NCI-H2081 (cell line): ENCODE measurements at places on chromosomes 6 and 20.

- no peak for DNase-seq
Measured at GRCh38 chr20:1373614-1374013, 19.2 kb downstream of the FKBP1A start.

DNA sequence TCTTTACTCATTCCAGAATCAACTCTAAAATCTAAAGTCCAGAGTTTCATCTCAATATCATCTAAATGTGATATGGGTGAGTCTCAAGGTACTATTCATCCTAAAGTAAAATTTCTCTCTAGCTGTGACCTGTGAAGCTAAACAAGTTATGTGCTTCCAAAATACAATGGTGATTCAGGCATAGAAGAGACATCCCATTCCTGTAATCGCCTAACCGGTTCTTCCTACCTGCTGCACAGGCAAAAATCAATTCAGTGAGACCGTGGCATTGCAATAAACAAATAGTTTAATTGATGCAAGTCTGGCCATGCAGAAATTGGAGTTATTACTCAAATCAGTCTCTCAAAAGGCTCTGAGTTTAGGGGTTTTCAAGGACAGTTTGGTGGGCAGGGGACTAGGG lies 232.8 kb downstream of the UBE3D start:
- DNase-seq, result no peak

DNA sequence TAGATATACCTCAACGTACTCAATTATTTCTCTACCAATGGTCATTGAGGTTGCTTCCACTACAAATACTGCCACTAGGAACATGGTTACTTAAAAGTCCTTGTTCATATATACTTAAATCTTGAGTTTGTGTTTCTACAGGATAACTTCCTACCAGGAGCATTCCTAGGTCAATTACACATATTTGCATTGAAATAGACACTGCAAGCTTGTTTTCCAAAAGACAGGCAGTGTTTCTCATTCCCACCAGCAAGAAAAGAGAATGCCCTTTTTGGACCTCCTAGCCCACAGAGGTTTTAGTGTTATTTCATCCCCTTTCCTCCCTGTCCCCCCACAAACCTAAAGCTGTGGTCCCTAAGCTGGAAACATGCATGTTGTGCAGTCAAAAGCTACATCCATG lies 177.3 kb downstream of the ID4 start:
- DNase-seq, result no peak

DNA sequence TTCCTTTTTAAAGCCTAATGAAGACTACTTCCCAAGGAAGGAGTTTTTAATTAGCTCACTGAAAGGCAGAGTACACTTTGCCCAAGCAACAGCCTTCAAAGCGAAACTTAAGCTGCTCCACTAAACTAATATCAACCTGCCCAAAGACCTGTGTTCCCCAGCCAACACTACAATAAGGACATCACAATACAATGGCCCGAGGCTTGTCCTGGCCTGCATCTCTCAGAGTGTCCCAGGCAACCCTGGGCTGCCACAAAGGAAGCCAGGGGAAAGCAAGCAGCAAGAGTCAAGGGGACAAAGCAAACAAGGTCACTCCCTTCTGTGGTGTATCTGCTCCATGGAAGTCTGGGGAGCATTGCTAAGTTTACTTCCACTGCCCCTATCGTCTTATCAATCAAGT lies 52.3 kb downstream of the PIGU start:
- no peak for DNase-seq

DNA sequence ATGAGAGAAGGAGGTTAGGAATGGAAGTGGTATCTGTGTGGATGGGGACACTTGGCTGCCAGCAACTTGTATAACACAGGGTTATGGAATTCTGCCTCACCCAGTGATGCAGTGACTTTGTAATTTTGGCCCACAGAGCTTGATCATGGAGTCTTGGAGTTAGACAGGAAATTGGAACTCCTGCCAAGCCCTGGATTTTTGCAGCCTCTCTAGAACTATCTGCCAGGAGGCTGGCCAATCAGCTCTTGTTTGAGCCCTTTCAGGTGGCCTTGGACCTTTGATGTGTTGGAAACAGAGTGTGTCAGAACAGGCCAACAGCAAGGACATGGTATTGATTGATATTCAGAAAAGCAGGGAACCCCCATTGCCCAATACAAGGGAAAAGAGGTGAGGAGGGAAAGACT lies 157.7 kb upstream of the GGTLC1 start:
- DNase-seq, result no peak

DNA sequence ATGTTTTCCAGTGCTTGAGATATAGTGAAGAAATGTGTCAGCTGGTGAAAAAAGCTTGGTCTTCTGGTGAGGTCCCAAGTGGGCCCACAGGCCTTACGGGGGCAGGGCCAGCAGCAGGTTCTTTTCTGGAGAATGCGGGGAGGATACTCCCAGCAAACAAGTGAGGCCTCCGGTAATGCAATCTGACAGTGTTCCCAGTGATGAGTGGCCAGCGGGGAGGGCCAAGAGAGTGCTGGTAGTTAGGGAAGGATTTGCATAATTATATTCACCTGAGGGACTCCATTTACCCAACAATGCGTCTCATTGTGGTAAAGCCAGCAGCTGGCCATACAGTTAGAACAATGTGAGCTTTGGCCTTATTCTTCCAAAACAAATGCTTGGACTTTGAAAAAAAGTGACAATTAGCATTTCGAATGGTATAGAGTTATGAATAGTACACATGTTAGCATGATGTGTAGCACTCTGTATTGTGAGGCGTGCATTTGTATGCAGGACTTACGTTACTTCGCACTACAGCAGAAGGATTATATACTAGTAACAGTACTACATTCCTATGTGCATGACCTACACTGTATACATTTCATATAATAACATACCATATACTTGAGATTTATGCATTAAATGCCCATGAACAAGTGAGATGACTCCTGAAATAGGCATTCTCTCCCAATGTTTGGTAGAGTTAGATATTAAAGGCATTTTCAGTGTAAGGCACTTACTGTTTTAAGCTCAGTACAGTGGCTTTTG lies 69.8 kb downstream of the MYB start:
- DNase-seq, result peak; percentile 21

- no peak for DNase-seq
Measured at GRCh38 chr6:170360476-170360875, 53.9 kb downstream of the FAM120B start.

GRCh38 chr20:33209789-33210188 lies 7.4 kb upstream of the BPIFA3 start:
- no peak for DNase-seq

DNA sequence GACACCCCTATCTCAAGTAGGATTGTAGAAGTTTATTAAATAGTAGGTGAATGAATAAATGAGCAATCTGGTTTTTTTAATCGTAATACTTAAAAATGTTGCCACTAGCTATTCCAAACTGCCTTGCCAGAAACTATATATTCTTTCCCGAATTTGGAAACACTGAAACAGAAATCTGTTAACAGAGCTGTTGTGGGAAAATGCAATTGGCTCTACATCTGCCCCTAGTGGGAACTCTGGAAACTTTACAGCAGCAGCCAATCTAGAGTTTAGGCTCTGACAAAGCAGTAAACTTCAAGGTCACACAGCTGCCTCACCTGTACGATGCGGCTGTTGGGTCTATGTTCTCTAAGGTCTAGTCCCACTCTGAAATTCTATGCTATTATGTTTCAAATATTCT lies 41.7 kb downstream of the SYNE1 start:
- no peak for DNase-seq

- DNase-seq, result no peak
Measured at GRCh38 chr6:160462551-160463109, 114.5 kb downstream of the SLC22A3 start.

- DNase-seq, result no peak
Measured at GRCh38 chr20:61253640-61254511, 1.8 kb downstream of the CDH4 start.

DNA sequence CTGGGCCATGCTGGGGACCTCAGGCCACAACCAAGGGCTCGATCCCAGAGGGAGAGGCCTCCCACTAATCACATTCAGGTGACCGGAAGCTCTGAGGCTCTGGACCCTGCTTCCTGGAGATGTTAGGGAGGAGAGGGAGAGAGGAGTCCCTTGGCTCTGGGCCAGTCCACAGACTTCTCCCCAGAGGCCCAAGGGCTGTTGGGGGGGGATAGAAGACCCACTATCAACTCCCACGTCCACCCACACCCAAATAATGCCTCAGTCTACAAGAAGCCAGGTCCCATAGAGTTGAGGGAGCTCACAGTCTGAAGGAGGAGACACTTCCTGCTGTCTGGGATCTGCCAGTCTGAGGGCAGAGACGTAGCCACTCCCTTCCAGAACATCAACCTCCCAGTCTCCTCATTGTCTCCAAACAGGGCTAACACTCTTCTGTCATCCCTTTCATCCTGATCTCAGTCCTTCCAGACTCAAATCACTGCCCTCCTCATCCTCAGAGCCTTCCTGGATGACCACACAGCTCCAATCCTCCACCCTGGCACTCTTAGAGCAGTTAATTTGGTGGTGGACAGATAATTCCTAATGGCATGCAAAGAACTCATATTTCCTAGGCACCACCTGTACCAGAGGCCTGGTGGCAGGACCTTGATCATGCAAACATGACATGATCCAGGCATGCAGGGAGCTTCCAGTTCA lies 69.9 kb downstream of the MRPL14 start:
- no peak for DNase-seq

DNA sequence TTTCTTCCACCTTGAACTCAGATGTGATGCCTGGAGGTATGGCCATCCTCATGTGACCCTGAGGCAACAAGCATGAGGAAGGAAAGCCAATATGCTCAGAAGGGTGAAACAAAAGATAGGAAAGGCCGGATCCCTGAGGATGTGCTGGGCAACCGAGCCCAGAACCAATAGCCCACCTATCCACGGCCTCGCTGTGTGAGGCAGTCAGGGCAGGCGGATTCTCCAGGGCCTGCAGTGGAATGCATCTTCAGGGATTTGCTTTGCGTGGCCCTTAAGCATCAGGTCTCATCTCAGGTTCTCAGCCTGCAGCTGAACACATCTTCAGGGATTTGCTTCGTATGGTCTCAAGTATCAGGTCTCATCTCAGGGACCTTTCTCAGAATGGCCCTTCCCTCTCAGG lies 139.8 kb downstream of the ANKRD60 start:
- DNase-seq, result no peak
